ENCODE measurements at places on chromosomes 2 and 18.

GRCh38 chr2:150487537-150488429 lies at the start of gene RND3:
Gene RND3 (minus strand): TSS chr2:150487667. CDS start chr2:150487417, 250 bp downstream.
- no peak for DNase-seq

GRCh38 chr2:200399046-200399445 lies 92.6 kb downstream of the SPATS2L start:
- DNase-seq = no peak

DNA sequence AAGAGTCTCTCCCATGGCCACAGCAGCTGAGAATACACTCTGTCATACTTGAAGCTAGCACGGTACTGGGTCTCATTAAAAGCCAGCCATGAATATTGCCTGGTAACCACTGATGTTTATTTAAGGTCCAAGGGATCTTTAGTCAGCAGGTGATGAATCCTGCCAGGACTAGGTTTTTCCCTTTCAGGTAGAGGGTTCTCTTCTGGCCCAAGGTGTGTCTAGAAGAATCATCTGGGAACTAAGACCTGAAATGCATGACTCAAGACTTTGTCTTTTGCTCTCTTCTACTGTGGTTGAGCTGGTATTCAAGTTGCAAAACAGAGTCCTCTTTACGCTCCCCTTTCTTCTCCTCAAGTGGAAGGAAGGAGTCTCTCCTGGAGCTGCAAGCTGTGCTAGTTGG lies 400.5 kb upstream of the FSIP2 start:
- no peak for DNase-seq

DNA sequence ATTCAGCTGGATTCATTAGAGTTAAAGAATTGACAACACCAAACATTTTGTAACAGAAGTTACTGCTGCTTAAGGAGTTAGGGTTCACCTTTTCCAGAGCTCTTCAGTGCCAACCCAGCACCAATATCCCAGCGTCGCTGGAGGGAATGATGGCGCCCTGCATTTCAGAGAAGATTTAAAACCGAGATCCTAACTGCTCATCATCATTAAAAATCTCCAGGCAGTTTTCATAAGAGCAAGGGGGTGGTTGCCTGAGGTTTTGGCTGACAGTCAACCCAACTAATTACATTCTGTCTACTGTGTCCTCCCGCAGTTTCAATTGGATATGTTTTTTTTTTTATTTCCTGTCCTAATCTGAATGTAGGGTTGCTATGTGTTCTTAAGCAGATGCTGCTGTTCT lies 509.6 kb upstream of the TCF4 start:
- no peak for DNase-seq

DNA sequence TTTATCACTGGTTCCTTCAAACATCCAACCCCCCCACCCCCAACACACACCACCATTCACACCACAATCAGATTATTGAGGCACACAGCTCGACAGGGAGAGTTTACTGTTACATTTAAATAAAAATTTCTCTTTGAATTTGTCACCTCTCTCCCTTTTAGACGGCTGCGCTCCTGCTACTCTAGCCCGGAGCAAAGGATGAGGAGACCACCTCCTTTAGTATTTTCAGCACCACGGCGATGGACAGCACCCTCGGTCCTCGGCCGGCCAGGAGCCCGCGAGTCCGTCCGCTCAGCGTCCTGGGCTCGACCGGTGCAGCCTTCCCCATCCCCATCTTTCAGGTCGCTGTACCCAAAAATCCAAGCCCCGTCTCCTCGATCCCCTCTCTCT lies 892 bp downstream of the CELF4 start:
- no peak for DNase-seq

DNA sequence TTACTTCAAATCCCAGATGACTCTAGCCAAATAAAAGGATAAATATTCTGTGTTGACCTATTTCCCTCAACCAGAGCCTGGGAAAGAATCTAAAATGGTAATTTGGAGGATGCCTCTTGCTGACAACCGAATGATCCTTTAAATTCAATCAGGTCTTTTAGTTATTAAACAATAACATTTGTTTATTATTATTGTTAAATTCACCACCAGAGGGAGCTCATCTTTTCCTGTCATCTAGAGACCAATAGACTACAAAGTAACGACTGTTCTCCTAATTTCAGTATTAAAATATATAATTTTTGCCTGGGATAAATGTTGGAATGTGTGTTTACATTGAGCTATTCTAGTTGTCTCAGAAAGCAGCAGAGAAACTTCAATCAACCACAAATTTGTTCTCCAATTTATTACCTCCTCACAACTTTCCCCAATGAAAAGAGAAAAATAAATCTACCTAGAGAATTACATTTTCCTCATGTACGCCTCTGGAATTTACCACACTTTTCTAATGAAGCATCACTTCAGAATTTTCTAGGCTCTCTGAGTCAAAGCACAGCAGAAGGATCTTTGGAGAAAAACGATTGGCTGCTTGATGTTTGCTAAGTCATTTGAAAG lies 142.7 kb downstream of the SCG2 start:
- no peak for DNase-seq

GRCh38 chr18:23867006-23867405 lies 147.5 kb upstream of the TTC39C start:
- DNase-seq = no peak

- no peak for DNase-seq
These were observed at the start of gene ZAP70 for GRCh38 chr2:97713296-97714083. Gene ZAP70 (plus strand): TSS chr2:97713576. CDS start chr2:97724037, 10,461 bp downstream.

- DNase-seq = no peak
These were observed 86.6 kb downstream of the DTNB start for GRCh38 chr2:25586726-25587144.

DNA sequence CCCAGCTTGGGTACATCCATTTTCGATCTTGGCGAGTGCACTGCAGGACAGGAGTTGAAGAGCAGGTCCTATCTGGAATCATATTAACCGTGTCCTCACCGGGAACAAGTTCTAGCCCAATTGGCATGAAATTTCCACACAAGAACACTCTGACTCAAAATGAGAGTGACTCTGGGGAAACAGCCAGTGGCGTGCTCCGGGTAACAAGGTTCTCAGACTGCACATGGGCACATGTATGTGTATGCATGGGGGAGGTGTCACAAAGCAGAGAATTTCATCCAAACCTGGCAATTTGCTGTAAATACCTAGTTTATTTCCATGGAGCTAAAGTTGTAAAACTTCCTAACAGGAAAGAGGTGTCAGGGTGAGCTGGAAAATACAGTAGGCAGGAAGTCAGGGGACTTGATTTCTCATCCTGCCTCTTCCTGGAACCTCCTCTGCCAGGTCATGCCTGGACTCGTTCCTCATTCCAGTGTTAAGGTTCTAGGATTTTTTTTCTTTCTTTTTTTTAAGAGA lies 1.7 kb downstream of the TUBB6 start:
- no peak for DNase-seq

- DNase-seq = no peak
These were observed 49.1 kb downstream of the COBLL1 start for GRCh38 chr2:164792316-164793170.

DNA sequence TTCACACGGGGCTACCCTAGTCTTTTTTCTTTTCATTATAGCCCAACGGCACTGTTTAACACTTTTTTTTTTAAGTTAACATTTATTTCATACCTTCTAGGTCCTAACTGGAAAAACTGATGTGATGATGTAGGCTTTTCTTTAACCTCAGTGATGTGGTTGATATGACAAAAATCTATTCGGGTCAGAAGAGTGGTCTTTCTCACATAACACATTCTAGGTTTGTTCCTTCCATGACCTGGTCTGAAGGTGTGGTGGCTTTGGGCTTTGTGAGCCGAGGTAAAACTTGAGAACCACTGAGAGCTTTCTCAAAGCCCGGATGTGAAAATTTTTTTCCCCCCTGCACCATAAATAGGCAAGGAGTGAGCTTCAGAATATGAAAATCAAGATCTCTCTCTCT lies 44.2 kb downstream of the GPD2 start:
- DNase-seq = no peak

DNA sequence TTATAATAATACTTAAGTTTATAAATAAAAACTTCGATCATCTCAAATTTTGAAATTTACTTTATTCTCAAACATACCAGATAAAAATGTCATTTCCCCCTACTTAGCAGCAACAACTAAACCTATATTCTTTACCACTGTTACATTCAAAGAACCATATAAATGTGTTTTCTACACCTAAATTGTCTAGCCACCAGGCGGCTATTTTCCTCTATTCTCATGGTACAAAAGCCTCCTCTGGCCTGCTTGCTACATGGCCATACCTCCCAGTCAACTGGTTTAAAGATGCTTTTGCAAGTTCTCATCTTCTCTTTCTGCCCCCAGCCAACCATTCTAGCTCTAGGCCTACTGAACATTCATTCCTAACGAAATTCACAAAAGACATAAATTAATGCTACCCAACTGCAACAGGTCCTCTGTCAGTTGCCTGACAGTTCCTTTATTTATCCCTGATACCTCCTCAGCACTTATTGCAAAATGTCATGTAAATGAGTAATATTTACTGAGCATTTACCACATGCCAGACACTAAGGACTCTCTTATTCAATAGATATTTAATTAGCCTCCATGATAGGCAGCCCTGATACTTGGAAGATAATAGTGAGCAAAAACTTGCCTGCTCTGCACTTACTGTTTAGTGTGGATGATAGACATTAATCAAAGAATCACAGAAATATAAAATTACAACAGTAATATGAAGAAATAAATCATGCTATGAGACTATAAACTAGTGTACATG lies 5.0 kb downstream of the C1D start:
- no peak for DNase-seq

GRCh38 chr2:8436585-8436984 lies 245.3 kb upstream of the ID2 start:
- DNase-seq = no peak

- DNase-seq = no peak
These were observed 53.1 kb downstream of the LRRTM4 start for GRCh38 chr2:77469106-77469505.

GRCh38 chr18:48922801-48923730 lies 27.7 kb downstream of the SMAD7 start:
- no peak for DNase-seq

Measured in stimulated activated CD8-positive, alpha-beta memory T cell treated with anti-CD3 and anti-CD28 coated beads, Interleukin-4, amount 100 ng/mL, for 1 hour (primary cell).